ENCODE measurements at places on chromosomes 6 and 20. TPM values are rescaled to one million over a fixed set of nuclear protein-coding genes. Genes with fewer than 3 reads are reported as not detected.
A peak's percentile ranks its signal among the peaks of the same experiment; 100 is the strongest.

The IL17F gene
- polyA plus RNA-seq: not detected

The SPEF1 gene
- 1.4 TPM for polyA plus RNA-seq

The CRISP2 gene
- not detected for polyA plus RNA-seq

The ROMO1 gene
- polyA plus RNA-seq: 430 TPM

The WFDC12 gene
- not detected for polyA plus RNA-seq

The FOXO3 gene
- 4.8 TPM for polyA plus RNA-seq

The AGPAT4 gene
- 1.9 TPM for polyA plus RNA-seq

The SASH1 gene
- 2.5 TPM for polyA plus RNA-seq

DNA sequence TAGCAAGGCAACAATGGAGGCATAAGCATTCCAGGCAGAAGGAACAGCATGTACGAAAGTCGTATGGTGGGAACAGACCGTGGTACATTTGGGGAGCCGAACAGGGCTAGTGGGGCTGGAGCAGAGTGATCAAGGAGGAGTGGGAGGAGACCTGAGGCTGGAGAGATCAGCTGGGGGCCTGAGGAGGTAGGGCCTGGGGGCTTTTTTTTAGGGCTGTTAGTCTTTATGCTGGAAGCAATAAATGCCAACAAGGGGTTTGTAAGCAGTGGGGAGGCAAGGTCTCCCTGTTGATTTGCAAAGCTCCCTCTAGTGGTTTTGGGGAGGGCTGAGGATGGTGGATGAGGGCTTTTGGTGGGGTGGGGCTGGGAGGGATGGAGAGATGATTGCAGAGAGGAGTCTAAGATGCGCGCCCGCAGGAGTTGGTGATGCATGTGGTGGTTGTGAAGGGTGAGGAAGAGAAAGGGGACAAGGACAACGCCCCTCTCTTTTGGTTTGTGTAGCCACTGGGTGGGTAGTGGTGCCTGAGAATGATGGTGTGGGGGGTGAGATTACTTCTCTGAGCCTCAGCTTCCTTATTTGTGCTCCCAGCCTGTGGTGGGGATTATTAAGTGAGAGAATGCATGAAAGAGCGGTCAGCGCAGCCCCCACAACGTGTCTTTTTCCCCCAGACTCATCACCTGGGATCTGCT lies 74.1 kb upstream of the TOX2 start:
- DNase-seq: peak; percentile 40

DNA sequence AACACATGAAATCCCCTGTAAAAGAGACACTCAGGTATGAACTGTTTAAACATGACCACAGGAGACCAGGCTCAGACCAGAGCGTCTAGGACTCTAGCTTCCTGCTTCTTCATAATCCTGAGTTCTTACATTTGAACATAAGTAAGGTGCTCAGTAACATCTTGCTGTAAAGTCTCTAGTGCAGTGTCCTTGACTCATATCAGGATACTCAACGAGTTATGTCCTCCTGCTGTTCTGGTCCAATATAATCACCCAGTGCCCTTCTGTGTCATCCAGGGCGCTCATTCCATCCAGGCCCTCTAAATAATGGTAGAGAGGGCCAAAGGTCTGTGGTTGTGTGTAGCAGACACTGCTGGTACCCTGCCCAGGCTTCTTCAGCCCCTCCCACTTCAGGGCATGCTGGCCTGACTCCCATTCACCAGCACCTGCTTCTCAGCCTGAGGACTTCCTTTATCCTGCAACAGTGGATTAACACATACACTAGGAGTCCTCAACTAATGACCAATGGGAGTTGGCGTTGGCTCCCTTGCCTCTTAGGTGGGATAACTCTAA lies 66.8 kb upstream of the MOCS1 start:
- DNase-seq: no peak

DNA sequence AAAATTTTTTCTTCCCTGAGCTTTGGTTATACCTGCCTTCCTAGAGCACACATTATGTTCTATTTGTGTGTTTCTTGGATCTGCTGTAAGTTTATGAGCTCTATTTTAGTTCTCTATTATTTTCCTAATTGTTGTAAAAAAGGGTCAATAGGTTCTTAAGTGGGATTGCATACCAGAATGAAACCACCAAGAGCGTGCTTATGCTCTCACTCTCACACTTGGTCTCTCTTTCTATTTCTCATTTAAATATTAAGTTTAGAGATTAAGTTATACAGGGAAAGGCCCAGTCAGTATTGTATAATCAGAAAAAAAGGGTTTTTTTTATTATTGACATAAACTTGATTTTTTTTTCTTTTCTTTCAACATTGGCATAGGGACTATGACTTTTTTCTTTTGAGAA lies 96.8 kb downstream of the RIMS1 start:
- no peak for DNase-seq

GRCh38 chr6:51045548-51045947 lies 226.9 kb downstream of the TFAP2B start:
- DNase-seq: no peak

DNA sequence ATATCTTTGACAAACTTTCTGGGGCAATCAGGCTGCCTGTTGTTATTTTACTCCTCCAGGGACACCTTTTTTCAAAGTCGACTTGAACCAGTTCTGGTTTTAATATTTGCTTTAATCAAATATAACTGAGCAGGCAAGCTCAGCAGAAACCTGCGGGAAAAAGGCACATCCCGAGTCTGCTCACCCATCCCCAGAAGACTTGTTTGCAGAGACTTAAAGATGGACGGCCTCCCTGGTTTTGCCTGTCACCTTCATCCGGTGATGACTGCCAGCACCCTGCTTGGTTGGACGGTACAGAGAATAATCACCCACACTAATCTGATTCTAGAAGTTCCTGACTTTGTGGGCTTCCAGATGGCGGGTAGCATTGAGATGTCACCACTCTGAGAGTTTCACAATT lies 36.8 kb downstream of the PPP1R3G start:
- DNase-seq: no peak

GRCh38 chr6:88157106-88157505 lies 9.0 kb downstream of the CNR1 start:
- no peak for DNase-seq

- DNase-seq: no peak
These were observed 112.0 kb downstream of the ISM1 start for GRCh38 chr20:13333036-13333435.

GRCh38 chr6:151160929-151161757 lies 78.6 kb upstream of the AKAP12 start:
- DNase-seq: no peak

- DNase-seq: no peak
These were observed 59.1 kb upstream of the PTPN1 start for GRCh38 chr20:50450881-50451752.

GRCh38 chr20:47789764-47790579 lies 4.7 kb upstream of the SULF2 start:
- no peak for DNase-seq

DNA sequence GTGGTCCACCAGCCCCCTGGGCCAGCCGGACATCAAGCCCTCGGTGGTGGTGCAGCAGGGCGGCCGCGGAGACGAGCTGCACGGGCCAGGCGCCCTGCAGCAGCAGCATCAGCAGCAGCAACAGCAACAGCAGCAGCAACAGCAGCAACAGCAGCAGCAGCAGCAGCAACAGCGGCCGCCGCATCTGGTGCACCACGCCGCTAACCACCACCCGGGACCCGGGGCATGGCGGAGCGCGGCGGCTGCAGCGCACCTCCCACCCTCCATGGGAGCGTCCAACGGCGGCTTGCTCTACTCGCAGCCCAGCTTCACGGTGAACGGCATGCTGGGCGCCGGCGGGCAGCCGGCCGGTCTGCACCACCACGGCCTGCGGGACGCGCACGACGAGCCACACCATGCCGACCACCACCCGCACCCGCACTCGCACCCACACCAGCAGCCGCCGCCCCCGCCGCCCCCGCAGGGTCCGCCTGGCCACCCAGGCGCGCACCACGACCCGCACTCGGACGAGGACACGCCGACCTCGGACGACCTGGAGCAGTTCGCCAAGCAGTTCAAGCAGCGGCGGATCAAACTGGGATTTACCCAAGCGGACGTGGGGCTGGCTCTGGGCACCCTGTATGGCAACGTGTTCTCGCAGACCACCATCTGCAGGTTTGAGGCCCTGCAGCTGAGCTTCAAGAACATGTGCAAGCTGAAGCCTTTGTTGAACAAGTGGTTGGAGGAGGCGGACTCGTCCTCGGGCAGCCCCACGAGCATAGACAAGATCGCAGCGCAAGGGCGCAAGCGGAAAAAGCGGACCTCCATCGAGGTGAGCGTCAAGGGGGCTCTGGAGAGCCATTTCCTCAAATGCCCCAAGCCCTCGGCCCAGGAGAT lies 1.0 kb downstream of the POU3F2 start:
- DNase-seq: no peak

DNA sequence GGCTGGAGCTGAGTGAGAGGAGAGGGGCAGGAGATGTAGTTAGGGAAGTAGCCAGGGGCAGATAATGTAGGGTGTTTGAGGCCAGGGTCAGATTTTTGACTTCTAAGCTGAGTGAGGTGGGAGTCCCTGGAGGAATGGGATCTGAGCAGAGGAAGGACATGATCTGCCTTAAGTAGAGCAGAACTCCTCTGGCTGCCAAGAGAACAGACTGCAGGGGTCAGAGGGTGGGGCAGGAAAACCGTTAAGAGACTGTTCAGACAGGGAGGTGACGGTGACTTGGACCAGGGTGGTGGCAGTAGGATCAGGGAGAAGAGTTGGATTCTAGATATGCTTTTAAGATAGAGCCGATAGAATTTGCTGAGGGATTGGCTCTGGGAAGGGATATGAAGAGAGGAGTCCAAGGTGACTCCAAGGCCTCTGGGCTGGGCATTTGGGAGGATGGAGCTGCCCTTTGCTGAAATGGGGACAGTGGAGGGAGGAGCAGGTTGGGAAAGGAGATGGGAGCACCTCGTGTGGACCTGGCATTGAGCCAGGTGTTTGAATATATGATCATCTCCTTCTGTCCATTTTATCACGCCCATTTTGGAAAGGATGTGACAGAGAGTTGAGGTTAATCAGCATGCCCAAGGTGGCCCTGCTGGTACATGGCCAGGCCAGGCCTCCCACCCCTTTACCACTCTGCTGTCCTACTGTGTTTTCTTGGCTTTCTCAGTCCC lies 18.8 kb downstream of the EYA2 start:
- no peak for DNase-seq

DNA sequence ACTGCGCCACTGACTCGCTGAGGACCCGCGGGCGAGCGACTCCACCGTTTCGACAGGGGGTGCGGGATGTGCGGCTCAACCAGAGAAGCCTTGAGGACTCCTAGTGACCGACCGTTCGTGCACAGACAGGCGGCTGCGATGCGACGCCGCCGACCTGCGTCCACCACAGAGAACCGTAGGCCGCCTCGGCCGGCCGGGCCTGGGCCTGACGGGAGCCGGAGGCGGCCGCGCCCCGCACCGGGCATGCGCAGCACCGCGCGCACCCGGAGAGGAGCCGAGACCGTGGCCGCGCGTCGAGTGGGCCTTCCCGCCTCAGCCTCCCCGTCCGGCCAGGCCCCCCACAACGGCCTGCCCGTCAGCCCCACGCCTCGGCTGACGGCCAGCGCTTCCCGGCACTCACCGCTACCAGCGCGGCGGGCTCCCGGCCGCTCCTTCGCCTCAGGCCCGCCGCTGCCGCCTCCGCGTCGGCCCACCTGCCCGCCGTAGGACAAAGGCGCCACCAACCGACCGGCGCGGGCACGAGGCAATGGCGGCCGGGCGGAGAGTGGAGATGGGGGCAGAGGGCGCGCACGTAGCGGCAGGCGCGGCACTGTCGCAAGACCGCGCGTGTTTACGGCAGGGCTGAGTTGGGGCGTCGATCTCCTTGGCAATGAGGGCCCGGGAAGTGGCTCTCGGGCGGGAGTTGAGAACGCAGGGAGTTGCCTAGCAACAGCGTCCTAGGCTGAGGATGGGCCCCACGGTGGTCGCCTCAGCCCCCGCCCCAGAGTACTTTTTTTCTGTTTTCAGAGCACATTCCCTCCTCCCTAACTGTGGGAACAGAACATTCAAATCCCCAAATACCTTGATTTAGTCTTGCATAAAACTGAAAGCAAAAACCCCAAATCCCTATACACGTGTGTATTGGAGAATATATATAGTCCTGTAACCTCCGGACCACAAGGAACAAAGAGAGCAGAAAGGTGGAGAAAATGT lies at the start of gene NCOA5:
TSS of gene NCOA5 (minus strand) at position 546 of the 972 bp plus-strand sequence. CDS start 10,538 bp downstream, outside the sequence.
- peak; percentile 98 for DNase-seq

GRCh38 chr6:43915986-43916923 lies 146.2 kb downstream of the VEGFA start:
- DNase-seq: no peak

- DNase-seq: no peak
These were observed 42.5 kb downstream of the LYRM2 start for GRCh38 chr6:89596056-89596455.

- no peak for DNase-seq
These were observed 62.3 kb downstream of the TRMT11 start for GRCh38 chr6:126048635-126049034.

- DNase-seq: no peak
These were observed 2.1 kb downstream of the TFEB start for GRCh38 chr6:41733360-41733706.

DNA sequence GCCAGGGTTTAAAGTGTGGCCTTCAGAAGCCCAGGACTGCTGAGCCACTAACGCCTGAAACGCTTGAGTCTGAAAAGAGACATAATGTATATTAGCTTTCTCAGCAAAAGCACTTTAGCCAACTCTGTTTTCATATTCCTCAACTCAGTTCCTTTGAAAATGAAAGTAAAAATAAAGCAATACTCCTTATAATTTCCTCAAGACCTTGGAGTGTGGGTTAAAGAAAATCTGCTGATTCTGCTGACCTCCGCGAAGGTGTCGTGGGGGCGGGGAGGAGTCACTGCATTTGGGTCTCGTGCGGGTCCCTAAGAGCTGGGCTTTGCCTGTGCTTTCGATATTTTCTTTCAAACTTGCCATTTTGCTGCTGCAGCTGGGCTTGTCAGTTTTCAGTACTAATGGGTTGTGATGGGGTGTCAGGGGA lies 142.2 kb upstream of the ARID1B start:
- DNase-seq: no peak

GRCh38 chr6:106134087-106134770 lies 48.1 kb downstream of the PRDM1 start:
- no peak for DNase-seq

- DNase-seq: no peak
These were observed 433.5 kb downstream of the PRKN start for GRCh38 chr6:162294029-162294428.

DNA sequence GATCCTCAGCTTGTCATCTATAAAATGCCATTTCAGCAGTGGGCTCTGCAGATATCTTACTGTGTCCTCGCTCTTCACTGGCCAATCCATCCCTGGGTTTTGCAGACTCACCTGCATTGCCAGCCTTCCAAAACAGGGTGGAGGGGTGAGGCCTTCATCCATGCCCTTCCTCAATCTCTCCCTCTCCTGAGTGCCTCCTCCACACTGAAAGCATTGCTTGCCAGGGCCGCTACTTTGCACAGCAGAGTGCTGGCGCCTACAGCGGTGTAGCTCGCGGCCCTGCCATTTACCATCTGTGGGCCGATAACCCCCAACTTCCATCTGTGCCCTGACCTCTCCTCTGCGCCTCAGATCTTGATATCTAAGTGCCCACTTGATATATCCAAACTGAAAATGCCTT lies 29.4 kb downstream of the TM9SF4 start:
- no peak for DNase-seq
